ENCODE measurements at places on chromosomes 16 and 17. TPM values are rescaled to one million over a fixed set of nuclear protein-coding genes. Genes with fewer than 3 reads are reported as not detected.

- no peak overlapping the region for H3K4me3 ChIP-seq
- peaks cover 26% of the 10 kb centered on the region for H3K27me3 ChIP-seq
- H3K27ac ChIP-seq, result no peak overlapping the region
- DNase-seq, result no peak
- H3K4me1 ChIP-seq, result peaks cover 24% of the 10 kb centered on the region
These were observed 258.5 kb downstream of the ZFHX3 start for GRCh38 chr16:72789465-72789864.

DNA sequence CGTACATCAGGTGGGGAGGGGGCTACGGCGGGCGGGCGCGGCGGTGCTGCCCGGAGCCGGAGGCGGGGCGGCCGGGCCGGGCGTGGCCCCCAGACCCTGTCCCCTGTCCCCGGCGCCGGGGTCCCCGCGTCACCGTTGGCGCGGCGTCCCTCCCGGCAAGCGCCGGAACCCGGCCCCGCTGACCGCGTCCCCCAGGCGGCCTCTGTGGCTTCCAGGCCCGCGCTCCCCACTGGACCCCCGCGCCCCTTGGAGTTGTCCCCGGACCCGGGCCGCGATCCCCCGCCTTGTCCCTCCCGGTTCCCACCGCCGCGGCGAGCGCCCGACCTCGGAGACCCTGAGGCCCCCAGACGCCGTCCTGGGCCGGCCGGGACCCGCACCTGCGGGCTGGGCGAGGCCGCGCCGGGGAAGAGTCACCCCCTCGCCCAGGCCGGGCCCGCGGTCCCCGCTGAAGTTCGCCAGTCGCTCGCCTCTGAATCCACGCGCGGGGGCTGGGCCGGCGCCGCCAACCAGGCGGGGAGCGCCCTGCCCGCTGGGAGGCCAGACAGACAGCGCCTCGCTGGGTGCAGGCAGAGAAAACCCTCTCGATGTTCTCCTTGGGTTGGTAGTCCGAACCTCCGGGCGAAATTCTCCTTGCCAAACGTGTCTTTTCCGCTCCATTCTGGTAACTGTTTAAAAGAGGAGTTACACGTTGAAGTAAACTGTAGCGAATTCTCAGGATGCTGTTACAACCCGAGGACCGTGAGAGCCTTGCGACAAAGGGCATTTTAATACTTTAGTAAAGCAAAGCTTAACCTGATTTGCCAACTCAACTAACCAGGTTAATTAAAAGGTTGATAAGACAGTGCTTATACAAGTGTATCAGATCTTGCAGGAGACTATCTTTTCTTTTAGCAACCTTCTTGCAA lies 761 bp downstream of the GAN start:
- peak overlapping the region; percentile 80 for H3K4me3 ChIP-seq
- DNase-seq, result peak; percentile 33
- no peaks in the 10 kb centered on the region for H3K36me3 ChIP-seq
- peaks cover 25% of the 10 kb centered on the region for H3K4me1 ChIP-seq
- no peak overlapping the region for H3K27ac ChIP-seq
- peaks cover 5% of the 10 kb centered on the region for H3K27me3 ChIP-seq

TAT gene
- not detected for total RNA-seq

CLEC3A gene
- total RNA-seq, result not detected

DNA sequence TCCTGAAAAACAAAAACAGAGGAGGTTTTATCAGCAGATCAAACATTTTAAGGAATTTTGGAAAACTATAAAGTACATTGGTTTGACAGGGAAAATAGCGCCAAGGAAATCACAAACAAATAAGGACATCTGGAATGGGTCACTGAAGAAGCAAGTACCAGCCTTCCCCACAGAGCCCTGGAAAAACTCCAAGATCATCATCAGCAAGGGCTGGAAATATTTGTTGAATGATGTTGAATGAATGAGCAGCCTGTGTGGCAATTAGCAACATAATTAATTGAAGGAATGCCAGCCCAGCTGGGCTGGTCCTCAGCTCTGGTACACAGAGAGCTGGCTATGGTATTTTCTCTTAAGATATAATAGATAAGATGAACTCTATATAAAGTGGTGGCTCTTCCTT lies 290.4 kb downstream of the HS3ST3A1 start:
- DNase-seq, result no peak
- H3K36me3 ChIP-seq, result no peaks in the 10 kb centered on the region
- H3K4me1 ChIP-seq, result peaks cover 9% of the 10 kb centered on the region
- no peak overlapping the region for H3K4me3 ChIP-seq
- no peak overlapping the region for H3K27ac ChIP-seq

PIPOX gene
- 42.8 TPM for total RNA-seq

GRCh38 chr17:44947461-44948314 lies at the start of gene KIF18B:
TSS of gene KIF18B (minus strand) at chr17:44947773. CDS start at chr17:44936344, 11,429 bp downstream.
- H3K4me1 ChIP-seq, result peaks cover 11% of the 10 kb centered on the region
- peak; percentile 99 for DNase-seq
- H3K36me3 ChIP-seq, result peaks cover 8% of the 10 kb centered on the region
- peak within 1 kb of the TSS; percentile 97 for H3K4me3 ChIP-seq
- 0 out of 2 replicates have a peak within 1 kb of the TSS, but pooled peaks have one; percentile 2 for H3K27ac ChIP-seq

CCDC200 gene
- not detected for total RNA-seq

DNA sequence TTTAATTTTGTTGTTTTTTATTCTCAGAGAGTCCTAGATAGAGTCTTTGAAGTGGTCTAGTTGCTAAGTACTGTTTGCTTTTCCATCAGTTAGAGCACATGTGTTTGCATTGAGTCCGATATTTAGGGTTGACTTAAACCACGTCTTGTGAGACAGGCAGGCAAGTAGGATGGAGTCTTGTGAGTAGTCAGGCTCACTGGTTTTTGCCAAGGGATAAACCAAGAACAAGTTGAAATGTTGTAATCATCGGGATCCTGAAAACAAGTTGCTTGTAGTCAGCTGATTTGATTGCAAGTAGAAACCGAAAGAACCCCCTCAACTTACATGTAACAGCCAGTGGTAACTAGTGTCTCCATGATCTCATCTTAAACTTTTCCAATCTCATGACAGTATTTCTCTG lies 17.2 kb downstream of the ATP6V0A1 start:
- 0 out of 2 replicates have a peak overlapping the region, but pooled peaks have one; percentile 23 for H3K27ac ChIP-seq
- peaks cover 32% of the 10 kb centered on the region for H3K36me3 ChIP-seq
- DNase-seq, result no peak
- H3K4me1 ChIP-seq, result no peaks in the 10 kb centered on the region
- no peaks in the 10 kb centered on the region for H3K27me3 ChIP-seq

DNA sequence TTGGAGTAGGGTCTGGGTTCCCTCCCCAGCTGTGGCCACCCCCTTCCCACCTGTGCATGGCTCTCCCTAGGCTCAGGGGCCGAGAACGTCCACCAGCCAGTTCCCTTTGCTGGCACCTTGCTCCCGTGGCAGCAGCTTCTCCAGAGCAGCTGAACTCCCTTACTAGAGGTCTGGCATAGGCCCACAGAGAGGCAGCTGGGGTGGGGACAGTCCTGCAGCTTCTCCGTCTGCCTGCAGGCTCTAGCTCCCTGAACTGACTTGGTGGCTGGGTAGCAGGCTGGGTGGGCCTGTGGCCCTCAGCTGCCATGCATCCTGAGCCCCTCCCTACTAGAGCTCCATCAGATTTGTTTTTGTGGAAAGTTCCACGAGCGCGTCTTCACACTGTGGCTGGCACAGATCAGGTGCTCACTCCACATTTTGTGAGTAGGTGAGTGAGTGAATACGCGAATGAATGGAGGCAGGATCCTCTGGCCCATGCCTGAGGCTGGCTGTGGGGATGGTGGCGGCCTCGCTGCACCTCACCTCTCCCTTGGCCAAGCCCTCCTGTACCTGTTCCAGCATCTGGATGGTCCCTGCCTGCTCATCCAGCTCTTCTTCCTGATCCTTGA lies 51.3 kb downstream of the PIPOX start:
- no peak overlapping the region for H3K27ac ChIP-seq
- H3K36me3 ChIP-seq, result no peaks in the 10 kb centered on the region
- no peaks in the 10 kb centered on the region for H3K27me3 ChIP-seq

- no peak overlapping the region for H3K27ac ChIP-seq
- peaks cover 38% of the 10 kb centered on the region for H3K4me1 ChIP-seq
- no peak overlapping the region for H3K4me3 ChIP-seq
- DNase-seq, result no peak
- H3K36me3 ChIP-seq, result no peaks in the 10 kb centered on the region
- no peaks in the 10 kb centered on the region for H3K27me3 ChIP-seq
These were observed 177.2 kb downstream of the CDH8 start for GRCh38 chr16:61858988-61859387.

GRCh38 chr16:49439676-49440075 lies 66.1 kb downstream of the C16orf78 start:
- H3K4me3 ChIP-seq, result no peak overlapping the region
- DNase-seq, result no peak
- H3K36me3 ChIP-seq, result no peaks in the 10 kb centered on the region
- H3K27me3 ChIP-seq, result no peaks in the 10 kb centered on the region

GRCh38 chr16:50944436-50944835 lies 202.6 kb downstream of the CYLD start:
- no peaks in the 10 kb centered on the region for H3K36me3 ChIP-seq
- no peak overlapping the region for H3K4me3 ChIP-seq
- H3K27me3 ChIP-seq, result no peaks in the 10 kb centered on the region
- no peaks in the 10 kb centered on the region for H3K4me1 ChIP-seq
- no peak for DNase-seq

DNA sequence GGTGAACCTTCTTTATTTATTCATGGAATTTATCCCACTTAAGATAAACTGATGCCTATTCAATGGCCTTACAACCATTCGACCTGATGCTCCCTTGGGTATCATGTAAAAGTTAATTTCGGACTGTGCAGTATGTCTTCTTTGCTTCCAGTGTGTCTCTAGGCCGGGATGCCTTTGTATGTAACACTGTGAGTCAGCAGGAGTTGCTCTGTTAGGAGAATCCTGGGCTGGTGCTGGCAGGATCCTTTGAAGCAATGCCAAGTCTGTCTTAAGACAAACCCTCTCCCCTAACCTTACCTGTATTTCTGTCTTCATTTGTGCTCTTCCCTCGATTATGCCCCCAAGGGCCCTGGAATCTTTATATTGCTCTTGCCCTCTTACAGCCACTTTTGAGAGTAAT lies 37.9 kb upstream of the ABCA8 start:
- no peaks in the 10 kb centered on the region for H3K27me3 ChIP-seq
- DNase-seq, result no peak
- no peaks in the 10 kb centered on the region for H3K4me1 ChIP-seq
- no peak overlapping the region for H3K4me3 ChIP-seq
- H3K27ac ChIP-seq, result no peak overlapping the region

GRCh38 chr16:31429314-31429713 lies 1.2 kb upstream of the COX6A2 start:
- H3K4me1 ChIP-seq, result no peaks in the 10 kb centered on the region
- H3K27ac ChIP-seq, result no peak overlapping the region
- H3K36me3 ChIP-seq, result no peaks in the 10 kb centered on the region

ZNF750 gene
- 0.17 TPM for total RNA-seq

GRCh38 chr17:4420692-4421131 lies 13.0 kb upstream of the SPNS3 start:
- H3K4me1 ChIP-seq, result no peaks in the 10 kb centered on the region
- no peaks in the 10 kb centered on the region for H3K27me3 ChIP-seq
- no peak overlapping the region for H3K4me3 ChIP-seq
- peak; percentile 90 for DNase-seq

DOC2A gene
- total RNA-seq, result 10.0 TPM

CD300H gene
- total RNA-seq, result not detected

BCO1 gene
- total RNA-seq, result 0.28 TPM

DNA sequence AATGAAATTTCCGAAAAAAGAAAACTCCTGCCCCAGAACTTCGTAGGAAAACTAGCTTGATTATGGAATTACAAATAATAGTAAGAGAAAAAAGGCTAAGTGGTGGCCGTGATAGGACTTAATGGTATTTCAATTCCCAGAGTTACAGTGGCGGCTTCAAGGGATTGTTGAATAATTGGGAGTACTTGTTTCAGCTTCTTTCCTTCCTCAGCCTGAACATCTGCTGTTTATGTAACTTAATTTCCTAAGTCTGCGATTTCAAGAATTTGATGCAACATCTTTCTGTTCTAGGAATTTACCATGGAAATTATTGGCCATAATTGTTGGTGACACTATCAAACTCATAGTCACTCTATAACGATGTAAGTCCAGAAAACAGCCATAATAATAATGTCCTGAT lies 684 bp upstream of the APPBP2 start:
- peak overlapping the region; percentile 97 for H3K4me3 ChIP-seq
- peaks cover 11% of the 10 kb centered on the region for H3K4me1 ChIP-seq
- peak; percentile 19 for DNase-seq
- H3K36me3 ChIP-seq, result no peaks in the 10 kb centered on the region

MLYCD gene
- total RNA-seq, result 6.5 TPM

- no peak overlapping the region for H3K4me3 ChIP-seq
- DNase-seq, result no peak
- H3K27ac ChIP-seq, result no peak overlapping the region
- no peaks in the 10 kb centered on the region for H3K4me1 ChIP-seq
- H3K27me3 ChIP-seq, result no peaks in the 10 kb centered on the region
- H3K36me3 ChIP-seq, result no peaks in the 10 kb centered on the region
These were observed 9.2 kb downstream of the C1QTNF1 start for GRCh38 chr17:79033046-79033616.

MOSMO gene
- 19.2 TPM for total RNA-seq

GRCh38 chr17:65941356-65941899 lies 250.5 kb downstream of the CEP112 start:
- no peaks in the 10 kb centered on the region for H3K36me3 ChIP-seq
- H3K27me3 ChIP-seq, result no peaks in the 10 kb centered on the region
- H3K27ac ChIP-seq, result no peak overlapping the region
- H3K4me3 ChIP-seq, result no peak overlapping the region
- DNase-seq, result peak; percentile 13

GRCh38 chr16:48905632-48906505 lies 295.9 kb upstream of the N4BP1 start:
- H3K4me3 ChIP-seq, result no peak overlapping the region
- no peaks in the 10 kb centered on the region for H3K27me3 ChIP-seq
- DNase-seq, result no peak
- H3K4me1 ChIP-seq, result 0 out of 2 replicates have a peak, but pooled peaks cover 4% of the 10 kb centered on the region

ADAP2 gene
- total RNA-seq, result 2.9 TPM

GRCh38 chr17:75712446-75712845 lies 8.8 kb upstream of the ITGB4 start:
- H3K27me3 ChIP-seq, result no peaks in the 10 kb centered on the region
- H3K36me3 ChIP-seq, result peaks cover 2% of the 10 kb centered on the region
- no peak overlapping the region for H3K4me3 ChIP-seq
- no peak overlapping the region for H3K27ac ChIP-seq
- H3K4me1 ChIP-seq, result no peaks in the 10 kb centered on the region
- no peak for DNase-seq

GRCh38 chr16:5442054-5442453 lies 344.5 kb upstream of the EEF2KMT start:
- DNase-seq, result no peak
- no peaks in the 10 kb centered on the region for H3K27me3 ChIP-seq
- peaks cover 9% of the 10 kb centered on the region for H3K4me1 ChIP-seq

DNA sequence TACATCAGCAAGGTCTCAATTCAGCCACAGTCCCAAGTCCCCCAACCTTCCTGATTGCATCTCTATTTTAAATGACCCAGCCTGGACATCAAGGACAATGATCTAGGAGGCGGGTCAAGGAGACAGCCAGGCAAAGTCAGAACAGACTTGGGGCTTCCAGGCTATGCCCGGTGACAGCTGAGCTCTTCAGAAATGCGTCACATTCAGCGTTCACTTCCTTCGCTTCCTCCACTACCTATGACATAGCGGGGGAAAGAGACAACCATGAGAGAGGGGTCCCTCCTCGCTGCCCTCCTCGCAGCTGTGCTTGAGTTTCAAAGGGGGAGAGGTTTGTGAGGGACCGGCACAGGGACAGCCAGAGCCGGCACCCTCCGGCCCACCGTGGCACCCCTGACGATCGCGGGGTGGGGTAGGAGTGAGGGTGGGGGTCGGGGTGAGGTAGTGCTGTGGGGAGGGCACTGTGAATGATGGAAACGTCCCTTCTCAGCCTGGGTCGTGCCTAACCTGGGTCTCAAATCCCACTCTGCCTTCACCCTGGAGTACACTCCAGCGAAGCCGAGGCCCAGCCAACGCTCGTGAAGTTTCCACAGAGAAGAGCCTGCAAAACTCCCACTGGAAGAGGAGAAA lies 12.3 kb upstream of the LGALS3BP start:
- 0 out of 2 replicates have a peak, but pooled peaks cover 3% of the 10 kb centered on the region for H3K36me3 ChIP-seq
- H3K27me3 ChIP-seq, result no peaks in the 10 kb centered on the region
- no peak overlapping the region for H3K27ac ChIP-seq
- H3K4me1 ChIP-seq, result peaks cover under 1% of the 10 kb centered on the region

GDPD3 gene
- total RNA-seq, result 0.94 TPM

All from GM23338 (cell line).